ENCODE measurements at places on chromosomes 2 and 18.

DNA sequence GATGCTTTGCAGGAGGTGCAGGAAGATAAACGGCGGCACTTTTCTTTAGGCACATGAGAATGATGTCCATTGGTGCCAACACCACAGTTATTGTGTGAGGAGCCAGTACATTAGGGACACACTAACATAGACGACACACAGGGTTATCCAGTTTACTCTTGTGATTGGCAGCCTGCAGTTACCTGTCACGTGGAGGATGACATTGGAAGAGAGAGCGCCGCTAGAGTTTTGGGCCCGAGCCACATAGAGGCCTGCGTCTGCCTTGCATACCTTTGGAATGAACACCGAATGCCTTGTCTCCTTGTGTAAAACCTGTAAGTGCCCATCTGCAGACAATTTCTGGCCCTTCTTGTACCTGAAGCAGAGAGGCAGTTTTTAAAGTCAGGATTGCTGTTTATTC, 26.9 kb upstream of the TTN start:
- DNase-seq: no peak

DNA sequence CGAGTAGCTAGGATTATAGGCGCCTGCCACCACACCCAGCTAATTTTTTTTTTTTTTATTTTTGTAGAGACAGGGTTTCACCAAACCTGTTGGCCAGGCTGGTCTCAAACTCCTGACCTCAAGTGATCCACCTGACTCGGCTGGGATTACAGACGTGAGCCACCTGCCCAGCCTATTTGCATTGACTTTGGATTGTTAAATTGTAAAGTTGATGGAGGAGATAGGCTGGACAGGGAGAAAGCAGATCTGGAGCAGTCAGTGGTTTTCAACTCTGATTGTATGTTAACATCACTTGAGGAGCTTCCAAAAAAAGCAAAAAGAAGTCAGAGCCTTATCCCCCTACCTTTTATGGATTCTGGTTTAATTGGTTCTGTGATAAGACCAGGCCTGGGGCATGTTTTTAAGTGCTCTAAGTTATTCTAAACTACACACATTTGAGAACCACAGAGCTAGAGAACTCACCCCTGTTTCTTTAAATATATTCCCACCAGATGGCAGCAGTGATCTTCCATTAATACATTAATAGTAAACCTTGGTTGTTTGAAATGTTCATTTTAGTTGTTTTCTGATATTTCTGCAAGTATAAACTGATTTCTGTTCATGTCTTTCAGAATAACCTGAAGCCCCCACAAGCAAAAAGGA, 7.5 kb downstream of the C2orf49 start:
- DNase-seq: peak; percentile 26

DNA sequence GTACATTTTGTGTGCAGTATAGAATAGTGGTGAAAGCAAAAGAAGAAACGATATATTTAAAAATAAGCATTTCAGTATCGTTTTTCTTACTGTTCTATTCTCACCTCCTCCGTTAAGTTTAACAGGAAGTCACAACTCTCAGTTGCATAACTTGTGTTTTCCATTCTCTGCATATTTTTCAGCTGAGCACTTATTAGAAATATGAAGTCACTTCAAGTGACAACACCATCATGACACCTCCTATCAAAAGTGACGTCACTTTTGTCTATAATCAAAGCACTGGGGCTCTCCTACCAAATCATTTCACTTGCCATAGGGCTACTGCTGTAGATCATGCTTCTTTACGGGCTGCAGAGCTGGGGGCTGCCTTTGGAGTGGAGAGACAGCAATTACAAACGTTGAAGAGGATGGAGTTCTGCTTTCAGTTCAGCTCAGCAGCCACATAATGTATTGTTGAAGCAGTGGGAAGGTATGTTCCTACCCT, 36.3 kb downstream of the STAT4 start:
- no peak for DNase-seq

DNA sequence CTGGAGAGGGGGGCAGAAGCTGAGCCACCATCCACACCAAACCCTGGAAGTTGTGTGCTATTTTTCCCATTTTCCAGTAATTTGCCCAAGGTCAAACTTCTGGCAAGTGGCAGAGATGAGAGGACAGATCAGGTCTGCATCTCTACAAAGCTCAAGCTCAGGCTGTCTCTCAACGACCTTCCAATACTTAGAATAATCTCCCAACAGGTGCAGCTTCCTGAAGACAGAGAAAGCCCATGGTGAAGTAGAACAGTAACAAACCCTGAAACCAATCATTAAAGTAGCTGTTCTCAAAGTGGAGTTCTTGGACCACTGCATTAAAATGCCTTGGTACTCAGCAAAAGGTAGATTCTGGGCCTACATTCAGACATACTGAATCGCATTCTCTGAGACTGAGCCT, 37.6 kb downstream of the TMEM131 start:
- DNase-seq: no peak

DNA sequence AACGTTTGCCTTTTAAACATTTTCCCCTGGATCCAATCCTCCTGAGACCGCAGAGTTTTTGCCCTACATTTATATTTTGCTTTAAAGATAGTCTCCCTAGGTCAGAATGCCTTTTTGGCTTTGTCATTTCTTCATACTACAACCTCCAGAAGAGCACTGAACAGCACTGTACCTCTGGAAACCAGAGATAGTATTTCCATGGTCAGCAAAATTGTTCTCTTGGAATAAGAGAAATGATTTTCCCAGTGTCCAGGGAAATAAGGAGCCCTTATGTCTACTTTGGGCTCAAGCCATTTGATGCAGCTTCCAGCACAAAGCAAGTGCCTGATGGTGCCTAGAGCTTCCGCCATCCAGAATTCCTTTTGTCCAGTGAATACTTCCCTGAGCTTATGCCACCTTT, 75.5 kb upstream of the SP5 start:
- no peak for DNase-seq

DNA sequence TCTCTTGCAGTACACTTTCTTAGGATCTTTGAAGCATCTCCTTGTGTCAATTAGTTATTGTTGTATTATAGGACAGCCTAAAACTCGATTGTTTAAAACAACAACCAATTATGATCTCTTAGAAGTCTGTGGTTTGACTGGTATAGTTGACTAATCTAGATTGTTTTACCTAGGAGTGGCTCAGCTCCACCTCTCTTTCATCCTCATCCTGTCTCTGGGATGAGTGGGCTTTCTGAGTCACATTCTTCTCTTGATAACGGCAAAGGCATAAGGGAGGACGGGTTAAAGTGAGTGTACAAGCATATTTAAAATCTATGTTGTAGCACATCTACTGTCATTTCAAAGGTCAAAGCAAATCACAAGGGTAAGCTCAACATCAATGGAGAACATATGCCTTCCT, 102.3 kb upstream of the GULP1 start:
- no peak for DNase-seq
